ENCODE measurements at places on chromosomes 3 and 15.

GRCh38 chr15:75810874-75811498, 32.3 kb upstream of the UBE2Q2 start:
- DNase-seq = no peak

- DNase-seq = no peak
Observed at GRCh38 chr3:72615776-72616175, 232.5 kb downstream of the SHQ1 start.

- no peak for DNase-seq
Observed at GRCh38 chr3:196175116-196175625, 36.0 kb downstream of the ZDHHC19 start.

DNA sequence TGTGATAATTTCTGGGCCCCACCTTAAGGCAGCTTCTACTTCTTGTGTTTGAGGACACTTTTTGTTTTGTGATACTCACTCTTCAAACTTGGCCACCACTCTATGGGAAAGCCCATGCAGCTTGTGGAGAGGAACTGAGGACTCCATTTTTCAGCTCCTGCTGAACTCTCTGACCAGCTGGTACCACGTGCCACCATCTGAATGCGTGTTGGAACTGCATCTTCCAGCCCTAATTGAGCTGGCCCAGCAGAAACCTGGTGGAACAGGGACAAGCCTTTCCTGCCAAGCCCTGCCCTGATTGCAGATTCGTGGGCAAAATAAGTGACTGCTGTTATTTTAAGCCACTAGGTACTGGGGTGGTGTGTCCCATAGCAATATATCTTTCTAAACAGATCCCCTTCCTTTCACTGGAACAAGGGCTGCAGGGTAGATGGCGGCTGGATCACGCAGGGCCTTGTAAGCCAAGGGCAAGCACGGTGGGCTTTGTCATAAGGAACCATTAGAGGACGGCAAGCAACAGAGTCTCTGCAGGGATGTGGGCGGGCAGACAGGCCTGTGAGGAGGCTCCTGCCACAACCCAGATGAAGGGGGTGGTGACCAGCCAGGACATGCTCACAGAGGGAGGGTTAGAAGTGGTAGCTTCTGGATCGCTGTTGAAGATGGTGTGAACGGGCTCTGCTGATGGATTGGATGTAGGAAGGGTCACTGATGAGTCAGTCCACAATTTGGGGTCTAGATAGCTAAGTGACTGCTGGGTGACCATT, 9.5 kb downstream of the H1-8 start:
- no peak for DNase-seq

DNA sequence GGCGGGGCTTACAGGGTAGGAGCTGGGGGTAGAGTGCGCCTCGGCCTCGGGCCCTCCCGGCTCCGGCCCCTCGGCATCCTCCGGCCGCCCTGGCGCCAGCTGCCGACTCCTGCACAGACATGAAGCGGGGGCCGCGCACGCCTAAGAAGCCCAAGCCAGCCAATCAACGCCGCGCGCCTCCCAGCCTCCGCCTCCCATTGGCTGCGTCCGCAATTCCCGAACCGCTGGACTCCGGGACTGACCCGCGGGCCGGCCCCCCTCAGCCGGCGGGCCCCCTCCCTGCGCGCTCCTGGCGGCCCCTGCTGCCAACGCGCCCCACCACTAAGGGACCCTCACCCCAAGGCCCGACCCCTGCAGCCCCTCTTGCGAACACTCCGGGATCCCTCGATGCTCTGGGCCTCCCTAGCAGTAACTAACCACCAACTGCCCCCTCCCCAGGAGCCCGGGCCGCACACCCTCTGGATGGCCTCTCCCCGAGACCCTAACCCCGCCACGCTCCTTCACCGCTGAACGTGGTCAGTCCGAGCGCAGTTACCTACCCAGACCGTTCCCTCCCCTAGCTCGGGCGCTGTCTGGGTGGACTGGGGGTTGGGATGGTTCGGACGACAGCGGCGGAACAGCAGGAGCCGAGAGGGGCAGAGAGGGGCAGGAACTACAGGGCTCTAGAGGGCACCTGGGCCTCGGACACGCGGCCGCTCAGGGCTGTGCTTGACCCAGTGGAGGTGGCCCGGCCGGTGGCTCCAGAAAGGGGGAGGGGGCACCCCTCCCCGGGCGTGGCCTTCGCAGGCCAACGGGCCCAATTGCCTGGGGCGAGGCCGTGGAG, 5.0 kb downstream of the GATA2 start:
- DNase-seq = no peak

DNA sequence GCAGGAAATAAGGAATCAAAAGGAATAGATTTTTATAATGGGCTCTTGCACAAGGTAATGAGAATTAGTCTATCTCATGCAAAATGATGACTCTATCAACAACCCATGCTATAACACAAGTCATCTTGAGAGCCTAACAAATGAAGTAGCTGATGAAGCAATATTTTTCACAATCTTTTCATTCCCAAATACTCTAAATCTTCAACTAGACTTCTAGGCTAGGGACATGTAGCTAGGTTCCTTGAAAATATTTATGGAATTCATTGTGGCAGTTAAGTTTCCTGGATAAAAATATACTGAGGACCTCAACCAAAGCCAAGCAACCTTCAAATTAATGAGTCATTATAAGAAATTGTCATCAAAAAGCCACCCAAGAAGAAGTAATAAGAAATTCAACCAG, 55.4 kb downstream of the DCBLD2 start:
- DNase-seq = no peak

DNA sequence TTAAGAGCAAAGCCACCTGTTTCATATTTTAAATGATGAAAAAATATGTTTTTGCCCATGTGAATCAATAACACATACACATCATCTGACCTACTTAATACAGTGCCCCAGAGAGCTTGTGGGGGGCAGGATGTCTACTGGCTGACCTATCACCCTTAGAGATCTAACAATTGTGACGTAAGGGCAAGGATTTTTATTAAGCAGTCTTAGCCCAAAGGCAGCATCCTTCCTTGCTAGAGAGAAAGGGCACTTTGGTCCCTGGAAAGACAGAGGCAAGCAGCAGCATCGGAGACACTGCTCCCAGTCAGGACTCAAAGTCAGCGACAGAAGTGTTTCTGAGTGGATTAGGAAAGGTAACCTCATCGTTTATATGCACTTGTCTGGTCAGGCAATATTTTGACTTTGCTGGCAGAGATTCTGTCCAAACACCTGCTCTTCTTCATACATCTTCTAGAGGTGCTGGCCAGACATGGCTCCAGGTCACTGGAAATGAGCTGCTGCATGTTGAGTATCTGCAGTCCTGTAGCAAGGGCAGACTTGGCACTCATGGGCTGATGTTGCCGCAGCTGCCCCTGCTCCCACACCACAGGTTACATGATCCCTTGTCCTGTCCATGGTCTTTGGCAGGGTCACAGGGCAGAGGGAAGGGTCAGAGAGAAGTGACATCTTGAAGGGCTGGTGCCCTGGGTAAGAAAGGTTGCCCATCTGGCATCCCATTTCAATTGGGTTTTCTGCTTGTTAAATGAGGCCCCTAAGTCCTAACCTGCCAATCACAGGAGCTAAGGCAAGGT, 1.8 kb downstream of the CXCR6 start:
- no peak for DNase-seq

DNA sequence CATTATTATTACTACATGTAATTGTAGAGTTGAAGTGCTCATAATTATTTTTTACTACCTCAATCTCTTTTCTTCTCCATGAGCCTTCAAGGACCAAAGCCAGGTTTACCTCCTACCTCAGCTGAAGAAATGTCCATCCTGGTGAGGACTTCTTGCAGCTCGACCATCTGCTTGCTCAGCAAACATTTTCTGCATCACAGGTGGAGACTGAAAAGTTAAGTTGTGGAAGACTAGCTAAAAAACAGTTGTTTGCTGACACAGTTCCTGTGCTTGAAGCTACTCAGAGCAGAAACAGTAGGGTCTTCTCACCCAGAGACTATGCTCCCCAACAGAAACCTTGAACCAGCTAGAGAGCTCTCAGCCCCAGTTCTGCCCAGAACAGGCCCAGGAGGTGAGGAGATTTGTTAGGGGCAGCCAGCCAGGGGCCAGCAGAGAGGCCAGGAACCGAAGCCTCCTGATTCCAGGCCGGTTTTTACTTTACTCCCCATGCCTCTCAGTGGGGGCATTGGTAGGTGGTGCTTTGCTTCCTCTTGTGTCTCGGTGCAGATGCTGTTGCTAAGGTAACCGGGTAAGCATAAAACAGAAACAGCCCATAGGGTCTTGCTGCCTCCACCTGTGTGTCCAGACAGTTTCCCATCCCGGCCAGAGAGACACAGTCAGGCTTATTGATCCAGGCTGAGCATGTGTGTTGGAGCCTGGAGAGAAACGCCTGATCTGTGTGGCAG, 54.9 kb downstream of the CCNL1 start:
- DNase-seq = no peak

GRCh38 chr15:37094333-37094914, 5.9 kb downstream of the MEIS2 start:
- no peak for DNase-seq

GRCh38 chr3:147640781-147641180, 231.6 kb downstream of the ZIC1 start:
- DNase-seq = no peak

GRCh38 chr15:85415783-85416182, 35.4 kb downstream of the AKAP13 start:
- DNase-seq = no peak

Data from stimulated activated CD4-positive, alpha-beta T cell treated with anti-CD3 and anti-CD28 coated beads, Interleukin-1b, Interleukin-23, amount 100 ng/mL, for 1 hour (primary cell).